Right forelimb (tissue), 1 donor: ENCODE measurements at places on chromosomes 4 and X.
A peak's percentile ranks its signal among the peaks of the same experiment; 100 is the strongest.

DNA sequence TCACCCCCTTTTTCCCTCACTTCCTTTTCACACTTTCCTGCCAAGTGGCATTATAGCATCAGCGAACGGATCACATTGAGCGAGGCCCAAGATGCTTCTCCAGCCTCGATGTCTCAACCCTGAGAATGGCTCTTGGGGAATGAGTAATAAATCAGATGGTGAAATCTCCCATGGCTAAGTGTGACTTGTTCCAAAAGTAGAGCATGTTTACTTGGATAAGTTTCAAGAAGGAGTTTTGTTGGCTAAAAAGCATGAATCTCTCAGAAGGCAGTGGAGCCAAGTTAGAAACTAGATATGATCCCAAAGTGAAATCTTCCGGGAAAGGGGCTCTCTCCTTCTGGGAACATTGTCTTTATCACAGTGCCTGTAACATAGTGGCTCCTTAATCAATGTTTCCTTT lies 316.3 kb downstream of the CAMK2D start:
- no peak for DNase-seq

- DNase-seq: peak; percentile 42
Observed at GRCh38 chrX:105758754-105759153, 63.6 kb upstream of the NRK start.

- DNase-seq: no peak
Observed at GRCh38 chr4:127335073-127335620, 297.6 kb upstream of the INTU start.

GRCh38 chrX:10603612-10604011 lies 16.8 kb downstream of the MID1 start:
- DNase-seq: no peak

GRCh38 chr4:123364906-123365305 lies 31.7 kb upstream of the SPRY1 start:
- DNase-seq: no peak

GRCh38 chr4:115090483-115091075 lies 22.8 kb downstream of the NDST4 start:
- DNase-seq: no peak

DNA sequence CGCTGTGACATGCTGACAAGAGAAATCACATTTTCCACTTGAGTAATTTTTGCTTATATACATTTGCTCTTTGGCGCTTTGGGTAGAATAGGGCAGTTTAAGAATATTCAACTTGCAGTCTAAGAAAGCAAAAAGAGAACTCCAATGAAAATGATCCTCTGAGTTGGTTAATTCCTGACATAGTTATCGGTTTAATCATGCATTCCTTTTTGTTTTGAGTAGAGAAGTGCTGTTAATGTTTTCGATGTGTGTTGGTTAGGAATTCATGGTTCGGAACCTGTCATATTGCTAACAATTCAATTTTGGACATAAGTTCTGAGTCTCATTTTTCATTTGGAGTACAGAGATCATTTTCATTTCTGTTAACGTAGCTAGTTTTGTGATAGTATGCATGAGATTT lies 700.6 kb upstream of the PITX2 start:
- no peak for DNase-seq

DNA sequence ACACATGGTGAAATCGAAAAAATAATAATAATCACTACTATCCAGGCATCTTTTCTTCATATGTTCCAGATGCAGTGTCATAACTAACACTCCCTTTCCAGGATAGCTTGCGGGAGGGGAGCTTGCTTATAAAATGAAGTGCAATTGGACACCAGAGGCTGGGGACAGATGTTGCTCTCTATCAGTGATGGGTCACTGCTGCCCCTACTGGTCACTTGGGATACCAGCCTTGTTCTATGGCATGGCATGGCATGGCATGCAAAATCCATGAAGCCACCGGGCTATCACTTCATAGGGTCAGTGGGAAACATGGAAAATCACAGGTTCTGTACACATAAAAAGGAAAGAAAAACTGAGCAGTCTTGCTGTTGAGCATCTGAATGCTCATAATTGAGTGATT lies 168.1 kb downstream of the GLRA2 start:
- no peak for DNase-seq

DNA sequence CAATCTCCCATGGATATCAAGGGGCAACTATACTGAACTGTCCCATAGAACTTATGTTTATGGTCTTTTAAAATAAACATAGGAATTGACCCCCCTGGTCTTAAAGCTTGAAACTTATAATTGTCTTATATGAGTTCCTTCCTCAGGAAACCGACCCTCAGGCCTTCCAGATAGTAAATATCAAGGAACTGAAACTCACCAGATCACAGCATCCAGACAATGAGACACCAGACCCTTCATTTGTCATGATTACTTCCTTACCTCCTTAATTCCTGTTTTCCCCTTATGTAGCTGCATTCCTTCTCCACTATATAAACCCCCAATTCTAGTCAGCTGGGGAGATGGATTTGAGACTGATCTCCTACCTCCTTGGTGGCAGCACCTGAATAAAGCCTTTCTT lies 94.8 kb upstream of the GRPR start:
- no peak for DNase-seq

DNA sequence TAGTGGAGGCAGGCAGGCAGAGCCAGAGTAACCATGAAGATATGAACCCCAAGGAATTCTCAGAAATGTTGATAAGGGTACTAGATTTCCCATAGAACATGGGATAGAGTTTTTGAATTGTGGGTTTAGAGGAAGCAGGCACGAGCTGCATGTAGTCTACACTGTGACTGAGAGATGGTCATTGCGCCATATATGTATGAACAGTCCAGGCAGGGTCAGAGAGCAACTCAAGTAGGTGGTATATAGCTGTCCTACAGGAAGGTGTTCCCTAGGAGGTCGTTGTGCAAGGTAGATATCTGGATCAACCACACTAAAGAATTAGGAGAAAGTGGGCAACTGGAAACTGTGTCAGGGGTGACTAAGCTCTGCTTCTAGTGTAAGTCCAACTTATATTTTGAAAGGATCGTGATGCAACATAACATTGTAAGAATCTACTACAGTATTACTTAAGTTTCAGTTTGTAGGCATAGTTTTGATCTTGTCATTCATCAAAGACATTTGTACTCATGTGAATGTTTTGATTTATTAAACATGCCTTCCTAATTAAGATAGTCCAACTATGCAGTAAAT lies 94.6 kb downstream of the HPGD start:
- DNase-seq: no peak

DNA sequence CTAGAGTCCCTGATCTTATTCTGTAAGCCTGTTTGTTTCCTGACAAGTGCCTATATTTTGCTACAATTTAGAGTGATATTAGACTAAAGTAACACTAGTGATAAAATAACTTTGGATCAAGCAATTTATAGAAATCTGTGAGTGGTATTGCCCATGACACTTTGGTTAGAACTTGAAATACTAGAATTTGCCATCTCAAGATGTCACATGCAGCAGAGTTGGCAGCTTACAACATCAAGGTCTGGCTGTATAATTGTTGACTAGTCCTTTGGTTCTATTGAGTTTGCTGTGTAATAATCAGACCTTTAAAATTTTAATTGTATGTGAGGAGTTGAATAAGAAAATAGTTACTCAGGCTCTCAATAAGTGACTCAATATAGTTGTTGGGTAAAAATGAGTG lies 167.1 kb downstream of the RAPGEF2 start:
- DNase-seq: no peak

GRCh38 chrX:70497026-70497425 lies 52.4 kb downstream of the DLG3 start:
- no peak for DNase-seq

GRCh38 chr4:6674500-6675149 lies 19.1 kb upstream of the S100P start:
- DNase-seq: no peak

- DNase-seq: peak; percentile 74
Observed at GRCh38 chr4:174828845-174829701, at the start of gene GLRA3. GLRA3 (minus strand) TSS chr4:174829247; CDS start chr4:174828811, 436 bp downstream.

DNA sequence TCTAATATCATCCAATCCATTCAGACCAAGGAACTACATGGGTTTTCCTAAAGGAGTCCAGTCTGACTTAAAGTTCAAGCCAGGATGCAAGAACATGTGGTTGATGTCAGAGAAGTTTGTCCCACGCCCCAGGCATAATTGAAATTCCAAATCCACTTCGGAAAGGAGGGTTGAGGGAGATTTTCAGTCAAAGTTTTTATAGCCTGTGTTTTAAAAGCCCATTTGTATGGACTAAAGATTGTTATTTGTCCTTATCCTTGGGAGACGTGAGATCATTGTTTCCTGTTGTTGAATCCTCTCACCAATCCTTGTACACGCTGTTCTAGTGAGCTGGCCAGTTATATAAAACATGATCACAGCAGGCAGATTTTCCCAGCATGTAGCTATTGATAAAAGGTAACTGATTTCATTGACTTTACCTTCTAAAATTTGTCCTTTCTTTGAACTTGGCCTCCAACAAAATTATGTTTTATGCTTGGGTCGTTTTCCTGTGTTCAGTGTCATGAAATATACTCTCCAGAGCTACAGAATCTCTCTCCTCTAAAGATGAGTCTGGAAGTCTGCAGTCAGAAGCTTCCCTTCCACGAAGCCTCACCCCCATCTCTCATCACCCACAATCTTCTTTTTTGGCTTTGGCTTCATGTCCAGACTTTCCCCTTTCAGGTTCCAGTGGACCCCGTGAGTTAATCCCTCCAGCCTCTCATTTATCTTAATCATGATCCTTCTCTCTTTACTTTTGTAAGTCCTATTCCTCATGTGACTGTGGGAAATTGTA lies 92.9 kb downstream of the ATP10D start:
- no peak for DNase-seq

- no peak for DNase-seq
Observed at GRCh38 chr4:65943076-65943475, 272.8 kb upstream of the EPHA5 start.

- no peak for DNase-seq
Observed at GRCh38 chrX:24202465-24203031, 53.0 kb downstream of the ZFX start.
